ENCODE measurements at places on chromosomes 7 and 10.
A peak's percentile ranks its signal among the peaks of the same experiment; 100 is the strongest.

- no peak for DNase-seq
These were observed 97.8 kb downstream of the CDH23 start for GRCh38 chr10:71494476-71494875.

DNA sequence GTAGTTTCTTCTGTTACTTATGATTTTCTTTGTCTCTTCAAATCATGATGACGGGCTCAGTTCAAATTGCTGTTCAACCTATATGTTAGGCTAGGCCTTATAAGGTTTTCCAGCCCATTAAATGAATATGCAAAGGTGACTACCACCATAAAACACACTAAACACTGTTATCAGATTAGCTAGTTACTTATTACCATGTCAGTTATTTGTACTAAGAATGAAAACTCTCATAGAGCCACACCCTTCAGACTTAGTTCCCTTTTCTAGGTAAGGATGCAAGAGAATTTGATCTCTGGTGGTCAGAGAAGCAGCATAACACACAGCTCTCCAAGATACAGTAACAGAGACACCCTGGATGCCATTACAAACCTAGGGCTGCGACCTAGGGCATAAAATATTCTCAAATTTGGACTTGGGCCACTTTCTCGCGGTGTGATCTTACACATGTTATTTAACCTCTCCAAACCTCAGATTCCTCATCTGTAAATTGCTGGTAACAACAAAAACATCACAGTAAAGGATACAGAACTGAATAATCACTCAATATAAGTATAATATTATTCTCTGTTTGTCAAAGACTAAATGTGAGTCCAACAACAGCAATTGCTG is 35.6 kb downstream of the ANKMY2 start:
- no peak for DNase-seq

GRCh38 chr7:20197837-20198236 is 19.3 kb downstream of the MACC1 start:
- no peak for DNase-seq

DNA sequence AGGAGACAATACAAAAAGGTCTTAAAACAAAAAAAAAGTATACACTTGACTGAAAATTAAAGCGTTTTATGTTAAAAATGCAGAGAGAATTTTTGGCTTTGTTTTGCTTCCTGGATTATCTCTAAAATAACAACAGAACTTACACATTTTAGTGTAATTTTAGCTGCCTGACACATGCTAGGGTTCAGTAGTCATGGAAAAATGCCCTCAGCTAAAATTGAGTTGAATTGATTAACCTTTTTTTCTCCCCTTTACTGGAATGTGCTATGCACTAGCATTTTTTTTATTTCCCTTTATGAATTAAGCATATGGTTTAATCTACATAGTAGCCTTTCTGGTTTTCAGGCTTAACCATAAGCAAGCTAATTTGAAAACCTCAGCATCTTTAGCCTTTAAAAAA is 89.9 kb downstream of the ZNF277 start:
- no peak for DNase-seq

DNA sequence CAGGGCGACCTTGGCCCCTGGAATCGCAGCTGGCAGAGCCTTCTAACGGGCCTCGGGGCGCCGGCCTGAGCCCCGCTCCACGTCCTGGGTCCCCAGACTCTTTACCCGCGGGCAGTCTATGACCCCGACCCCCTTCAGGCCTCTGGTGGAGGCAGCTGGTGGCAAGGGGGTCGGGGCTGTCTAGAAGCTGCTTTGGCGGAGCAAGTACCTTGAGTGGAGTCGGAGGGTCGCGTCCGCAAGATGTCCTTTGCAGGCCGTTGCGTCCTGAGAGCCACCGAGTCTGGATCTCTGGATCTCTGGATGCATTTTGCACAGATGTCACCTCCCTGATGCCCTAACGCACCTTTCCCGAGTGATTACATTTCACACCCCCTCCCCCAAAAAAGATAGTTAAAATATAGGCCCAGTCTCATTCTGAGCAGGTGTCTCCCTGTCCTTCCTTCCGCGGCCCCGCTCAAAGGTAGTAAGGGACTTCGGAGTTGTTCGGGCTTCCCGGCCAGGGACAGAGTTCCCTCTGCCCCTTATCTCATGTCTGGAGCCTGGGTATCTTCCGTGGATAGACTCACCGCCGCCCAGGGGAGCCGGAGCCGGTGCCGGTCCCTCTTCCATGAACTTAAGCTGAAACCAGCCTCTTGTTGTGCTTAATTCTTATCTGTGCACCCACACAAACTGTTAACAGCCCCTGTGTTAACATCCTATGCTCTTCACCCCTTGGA is 457 bp downstream of the ACADSB start:
- DNase-seq, result peak; percentile 5

GRCh38 chr10:103665162-103665889 is 171.8 kb downstream of the NEURL1 start:
- DNase-seq, result no peak

DNA sequence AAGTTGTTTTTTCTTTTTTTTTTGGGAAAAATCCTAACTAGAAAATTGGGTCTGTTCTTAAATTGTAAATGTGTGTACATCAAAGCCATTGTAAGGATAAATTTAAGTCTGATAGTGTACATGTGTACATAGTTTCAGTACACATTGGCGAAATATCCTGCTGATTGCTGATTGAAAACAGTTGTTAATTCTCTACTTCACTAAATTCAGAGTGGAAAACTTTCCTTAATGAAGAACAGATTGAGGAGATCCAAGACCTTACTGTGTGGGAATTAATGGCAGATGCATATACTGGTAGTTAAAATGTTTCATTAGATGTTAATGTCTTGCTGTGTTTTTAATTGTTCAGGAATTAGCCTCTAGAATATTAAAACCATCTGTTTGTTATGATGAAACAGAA is 506.0 kb downstream of the AUTS2 start:
- no peak for DNase-seq

GRCh38 chr10:72146071-72146470 is 57.7 kb upstream of the SPOCK2 start:
- no peak for DNase-seq

GRCh38 chr7:81064426-81064825 is 145.6 kb upstream of the SEMA3C start:
- DNase-seq, result no peak

DNA sequence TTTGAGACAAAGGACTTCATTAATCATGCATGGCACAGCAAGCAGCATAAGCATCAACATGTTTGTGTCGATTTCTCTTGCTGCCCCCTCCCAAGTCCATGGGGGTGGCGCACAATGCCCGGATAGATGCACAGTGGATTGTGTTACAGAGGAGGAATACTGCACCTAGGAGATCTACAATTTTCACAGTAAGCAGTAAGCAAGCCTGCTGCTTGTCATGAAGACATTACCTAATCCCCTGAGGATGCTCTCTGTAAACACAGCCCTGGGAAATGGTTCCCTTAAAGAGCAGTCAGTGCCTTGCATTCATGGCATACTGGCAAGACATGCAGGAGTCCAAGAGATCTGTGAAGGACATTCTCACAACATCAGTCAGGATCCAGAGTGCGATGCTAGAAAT is 137.7 kb downstream of the ETV1 start:
- no peak for DNase-seq

DNA sequence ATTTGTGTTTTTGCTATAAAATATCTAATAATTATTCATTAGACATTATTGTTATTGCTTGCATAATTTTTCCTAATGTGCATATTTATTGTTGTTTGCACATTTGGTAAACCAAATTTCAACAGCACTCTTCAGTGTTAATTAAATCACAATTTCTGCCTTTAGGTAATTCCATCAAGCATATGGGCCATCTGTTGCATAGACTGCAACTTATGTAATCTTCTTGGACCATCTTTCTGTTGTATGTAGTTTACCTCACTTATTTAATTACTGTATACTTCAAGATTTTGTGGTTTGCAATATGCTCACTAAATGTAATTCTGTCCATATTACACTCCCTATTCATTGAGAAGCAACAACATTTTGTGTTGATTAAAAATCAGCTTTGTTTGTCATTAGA is 1360.1 kb downstream of the REEP3 start:
- DNase-seq, result no peak

- no peak for DNase-seq
These were observed 66.7 kb upstream of the ATP6V0A4 start for GRCh38 chr7:138864667-138865066.

GRCh38 chr10:32148864-32149251 is 92.6 kb upstream of the KIF5B start:
- DNase-seq, result no peak

GRCh38 chr7:36512616-36513015 is 123.0 kb downstream of the ANLN start:
- no peak for DNase-seq

GRCh38 chr7:155003092-155003375 is at the start of gene PAXIP1:
TSS of gene PAXIP1 (minus strand) at chr7:155003124. CDS start at chr7:155002929, 195 bp downstream.
- no peak for DNase-seq

DNA sequence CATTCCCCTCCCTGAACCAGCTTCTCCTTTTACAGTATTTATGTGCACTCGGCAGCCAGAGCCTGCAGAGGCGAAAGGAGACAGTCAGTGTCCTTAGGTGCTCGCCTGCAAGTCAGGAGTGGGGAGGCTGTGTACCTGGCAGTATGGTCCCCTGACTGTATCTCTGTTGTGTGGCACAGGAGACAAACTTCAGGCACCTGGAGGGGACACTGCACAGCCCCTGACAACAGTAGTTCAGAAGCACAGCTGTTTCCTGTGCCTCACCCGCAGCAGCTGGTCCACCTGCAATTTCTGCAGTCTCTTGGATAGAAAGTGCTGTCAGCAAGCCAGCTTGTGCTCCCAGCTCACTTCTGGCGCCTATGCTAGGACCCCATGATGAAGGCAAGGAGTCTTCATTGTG is 73.4 kb upstream of the LAMB4 start:
- no peak for DNase-seq

- DNase-seq, result no peak
These were observed 198.1 kb upstream of the STK17A start for GRCh38 chr7:43384616-43385308.

DNA sequence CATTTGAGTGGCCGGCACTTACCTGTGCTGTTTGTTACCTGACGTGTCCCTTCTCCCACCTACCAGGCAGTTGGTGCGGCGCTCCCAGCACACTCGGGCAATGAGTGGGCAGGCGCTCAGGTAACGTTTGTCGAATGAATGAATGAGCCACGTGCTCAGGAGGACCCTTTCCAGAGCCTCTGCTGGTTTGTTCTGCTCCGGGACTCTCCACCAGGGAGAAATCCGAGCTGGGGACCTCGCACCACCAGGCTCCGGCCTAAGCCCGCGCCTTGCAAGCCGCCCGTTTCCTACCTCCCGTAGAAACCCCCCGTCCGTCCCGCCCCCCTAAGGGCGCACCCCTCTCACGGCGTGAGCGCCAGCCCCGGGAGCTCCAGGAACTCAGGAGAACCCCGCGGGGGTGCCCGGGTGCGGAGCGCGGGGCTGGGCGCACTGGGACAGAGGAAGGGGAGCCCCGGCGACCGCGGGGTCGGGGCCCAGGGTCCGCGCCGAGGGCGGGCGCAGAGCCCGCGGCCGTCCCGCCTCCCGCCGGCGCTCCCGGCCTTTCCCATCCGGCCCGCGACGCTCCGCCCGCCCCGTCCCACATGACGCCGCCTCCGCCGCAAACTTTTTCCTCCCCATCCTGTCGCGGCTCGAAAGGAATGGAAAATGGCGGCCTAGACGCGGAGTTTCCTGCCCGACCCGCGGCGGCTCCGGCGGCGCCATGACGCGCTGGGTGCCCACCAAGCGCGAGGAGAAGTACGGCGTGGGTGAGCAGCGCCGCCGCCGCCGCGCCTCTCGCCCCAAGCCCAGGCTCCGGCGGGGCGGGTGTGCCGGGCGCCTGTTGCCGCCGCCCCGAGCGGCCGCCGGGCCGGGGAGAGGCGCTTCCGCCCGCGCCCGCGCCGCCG is at the start of gene DOCK1:
TSS of gene DOCK1 (plus strand) at position 611 of the 884 bp plus-strand sequence. CDS start at position 701, 90 bp downstream.
- DNase-seq, result no peak

DNA sequence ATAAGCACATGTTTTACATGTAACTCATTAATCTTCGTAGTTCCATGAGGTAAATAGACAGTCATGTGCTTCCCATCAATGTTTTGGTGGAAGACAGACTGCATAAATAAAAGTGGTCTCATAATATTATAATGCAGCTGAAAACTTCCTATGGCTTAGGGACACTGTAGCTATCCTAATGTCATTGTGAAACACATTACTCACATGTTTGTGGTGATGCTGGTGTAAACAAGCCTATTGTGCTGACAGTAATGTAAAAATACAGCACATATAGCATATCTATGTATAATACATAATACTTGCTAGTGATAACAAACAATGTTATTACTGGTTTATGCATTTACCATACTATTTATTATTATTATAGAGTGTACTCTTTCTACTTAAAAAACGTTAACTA is 37.2 kb upstream of the PLXDC2 start:
- no peak for DNase-seq

DNA sequence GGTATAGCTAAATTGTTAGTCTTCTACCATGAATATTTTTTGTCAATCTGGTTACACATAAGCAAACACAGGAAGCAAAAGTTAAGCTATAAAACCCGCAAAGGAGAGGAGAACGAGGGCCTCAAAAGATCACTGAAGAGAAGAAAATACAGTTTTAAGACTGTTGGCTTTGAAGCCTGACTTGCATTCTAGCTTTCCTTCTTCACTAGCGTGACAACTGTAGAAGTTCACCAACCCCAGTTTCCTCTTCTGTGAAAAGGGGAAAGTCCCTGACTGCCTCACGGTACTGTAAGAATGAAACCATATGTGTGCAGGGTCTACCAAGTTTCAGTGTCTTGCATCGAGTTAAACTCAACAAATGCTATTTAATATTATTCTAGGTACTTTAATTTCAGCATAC is 7.5 kb upstream of the LRRN3 start:
- DNase-seq, result peak; percentile 23

GRCh38 chr10:4202938-4203337 is 417.9 kb upstream of the KLF6 start:
- no peak for DNase-seq

Measured in stimulated activated CD4-positive, alpha-beta T cell treated with anti-CD3 and anti-CD28 coated beads, TNF-alpha, amount 100 ng/mL, for 4 hours (primary cell).